Substantia nigra (tissue), 51 donors: ENCODE measurements at places on chromosomes 7 and 10.

DNA sequence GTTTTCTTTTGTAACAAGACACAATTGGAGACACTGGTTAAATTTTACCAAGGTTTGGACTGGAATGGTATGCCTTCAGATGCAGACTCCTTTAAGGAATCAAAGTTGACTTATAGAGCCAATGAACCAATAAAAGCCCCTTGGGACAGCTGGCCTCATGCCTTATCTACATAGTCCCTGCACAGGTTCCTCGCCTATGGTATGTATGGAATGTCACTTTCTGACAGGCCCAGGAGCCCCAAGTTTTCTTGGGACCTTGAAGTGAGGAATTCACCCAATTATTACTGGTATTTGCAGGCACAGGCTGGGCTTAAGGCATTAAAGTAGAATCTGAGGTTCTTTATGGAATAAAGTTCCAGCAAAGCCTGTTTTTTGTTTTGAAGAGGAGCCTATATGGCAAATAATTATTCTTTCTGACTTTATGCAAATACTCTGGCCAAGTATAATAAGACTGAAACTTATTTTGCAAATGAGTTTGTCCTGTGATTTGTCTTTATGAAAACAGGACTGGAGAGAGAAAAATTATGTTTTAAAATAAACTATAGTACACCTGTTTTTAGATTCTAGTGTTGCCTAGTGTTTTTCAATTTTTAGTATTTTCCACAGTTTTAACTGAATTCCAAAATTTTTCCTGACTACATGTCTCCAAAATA is 24.1 kb upstream of the DNMBP start:
- DNase-seq = no peak

DNA sequence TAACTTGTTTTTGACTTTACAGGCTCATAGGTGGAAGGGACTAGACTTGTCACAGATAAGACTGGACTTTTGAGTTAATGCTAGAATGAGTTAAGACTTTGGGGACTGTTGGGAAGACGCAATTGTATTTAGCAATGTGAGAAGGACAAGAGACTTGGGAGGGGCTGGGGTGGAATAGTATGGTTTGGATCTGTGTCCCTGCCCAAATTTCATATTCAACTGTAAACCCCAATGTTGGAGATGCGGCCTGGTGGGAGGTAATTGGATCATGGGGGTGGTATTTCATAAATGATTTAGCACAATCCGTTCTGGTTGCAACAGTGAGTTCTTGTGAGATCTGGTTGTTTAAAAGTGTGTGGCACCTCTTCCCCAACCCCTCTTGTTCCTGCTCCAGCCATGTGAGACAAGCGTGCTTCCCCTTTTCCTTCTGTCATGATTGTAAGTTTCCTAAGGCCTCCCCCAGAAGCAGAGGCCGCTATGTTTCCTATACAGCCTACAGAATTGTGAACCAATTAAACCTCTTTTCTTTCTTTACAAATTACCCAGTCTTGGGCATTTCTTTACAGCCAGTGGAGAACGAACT is 22.6 kb downstream of the RNF216 start:
- no peak for DNase-seq

- no peak for DNase-seq
Observed at GRCh38 chr7:45670227-45670626, 96.1 kb downstream of the ADCY1 start.

GRCh38 chr7:81707966-81708365 is 61.9 kb downstream of the HGF start:
- DNase-seq = no peak

GRCh38 chr10:725786-726185 is 36.3 kb upstream of the DIP2C start:
- DNase-seq = no peak

- no peak for DNase-seq
Observed at GRCh38 chr10:107103174-107104025, 61.1 kb downstream of the SORCS1 start.

DNA sequence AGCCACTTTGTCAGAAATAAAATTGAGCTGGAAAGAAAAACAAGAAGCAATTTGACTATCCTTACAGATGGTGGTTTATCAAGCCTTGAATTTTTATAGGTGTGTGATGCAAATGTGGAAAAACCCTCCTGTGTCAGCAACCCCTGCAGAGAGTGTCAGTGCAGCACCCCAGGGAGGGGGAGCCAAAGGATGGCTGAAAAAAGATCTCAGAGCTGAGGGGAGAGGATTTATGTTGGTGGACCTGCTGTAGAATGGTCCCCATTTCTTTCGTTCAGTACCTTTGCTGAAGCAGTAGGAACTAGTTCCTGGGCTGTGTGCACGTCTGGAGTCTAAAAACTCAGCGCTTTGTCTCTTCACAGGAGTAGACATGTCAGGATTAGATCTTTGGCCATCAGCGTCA is 239.0 kb downstream of the PHTF2 start:
- DNase-seq = no peak

- no peak for DNase-seq
Observed at GRCh38 chr7:149292462-149292823, 30.4 kb downstream of the ZNF783 start.

DNA sequence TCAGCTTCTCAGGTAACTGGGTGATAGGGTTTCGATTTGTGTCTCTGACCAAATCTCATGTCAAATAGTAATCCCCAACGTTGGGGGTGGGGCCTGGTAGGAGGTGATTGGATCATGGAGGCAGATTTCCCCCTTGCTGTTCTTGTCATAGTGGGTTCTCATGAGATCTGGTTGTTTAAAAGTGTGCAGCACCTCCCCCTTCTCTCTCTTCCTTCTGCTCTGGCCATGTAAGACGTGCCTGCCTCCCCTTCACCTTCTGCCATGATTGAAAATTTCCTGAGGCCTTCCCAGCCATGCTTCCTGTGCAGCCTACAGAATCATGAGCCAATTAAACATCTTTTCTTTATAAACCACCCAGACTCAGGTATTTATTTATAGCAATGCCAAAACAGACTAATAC is 21.9 kb upstream of the SMURF1 start:
- DNase-seq = no peak

GRCh38 chr10:110843031-110843430 is 28.7 kb upstream of the PDCD4 start:
- DNase-seq = no peak

DNA sequence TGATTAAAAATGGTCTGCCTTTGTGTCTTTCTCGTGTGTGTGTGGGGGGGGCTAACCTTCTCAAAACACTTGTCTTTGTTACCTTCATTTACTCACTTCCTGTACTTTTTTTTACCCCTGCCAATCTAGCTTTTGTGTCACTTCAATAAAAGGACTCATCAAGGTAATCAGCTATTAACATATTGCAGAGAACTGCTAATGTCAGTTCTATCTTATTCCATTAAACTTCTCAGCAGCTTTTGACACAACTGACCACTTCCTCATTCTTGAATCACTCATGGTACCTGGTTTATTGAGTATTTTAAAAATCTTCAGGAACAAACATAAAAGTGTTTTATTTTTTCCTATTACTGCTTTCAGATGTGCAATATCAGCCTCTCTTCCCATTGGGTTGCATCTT is 59.8 kb downstream of the SLC25A40 start:
- no peak for DNase-seq

GRCh38 chr7:131335639-131336381 is 8.1 kb downstream of the MKLN1 start:
- no peak for DNase-seq

DNA sequence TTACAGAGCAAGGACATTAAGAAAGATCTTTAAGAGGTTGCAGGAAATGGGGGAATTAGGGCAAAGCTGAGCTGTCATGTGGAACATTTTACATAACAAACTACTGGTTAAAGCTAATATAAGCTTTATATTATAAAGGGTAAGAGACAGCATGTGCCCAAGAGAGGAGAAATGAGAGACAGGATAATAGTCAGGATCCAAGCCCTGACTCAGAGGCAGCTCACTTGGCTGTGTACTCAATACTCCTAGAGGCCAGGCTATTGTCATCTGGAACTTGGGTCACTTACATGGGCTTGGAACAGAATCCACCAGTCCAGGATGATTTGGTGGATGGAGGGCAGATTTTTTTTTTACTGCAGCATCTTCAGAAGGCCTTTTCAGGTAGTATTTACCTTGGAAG is 418.6 kb upstream of the ZMIZ1 start:
- DNase-seq = no peak

GRCh38 chr7:80771523-80771922 is 133.1 kb downstream of the CD36 start:
- no peak for DNase-seq

- no peak for DNase-seq
Observed at GRCh38 chr7:134533288-134533771, 6.0 kb downstream of the AKR1B10 start.

- peak; percentile 43 for DNase-seq
Observed at GRCh38 chr10:112951359-112952281, 1.6 kb downstream of the TCF7L2 start.

DNA sequence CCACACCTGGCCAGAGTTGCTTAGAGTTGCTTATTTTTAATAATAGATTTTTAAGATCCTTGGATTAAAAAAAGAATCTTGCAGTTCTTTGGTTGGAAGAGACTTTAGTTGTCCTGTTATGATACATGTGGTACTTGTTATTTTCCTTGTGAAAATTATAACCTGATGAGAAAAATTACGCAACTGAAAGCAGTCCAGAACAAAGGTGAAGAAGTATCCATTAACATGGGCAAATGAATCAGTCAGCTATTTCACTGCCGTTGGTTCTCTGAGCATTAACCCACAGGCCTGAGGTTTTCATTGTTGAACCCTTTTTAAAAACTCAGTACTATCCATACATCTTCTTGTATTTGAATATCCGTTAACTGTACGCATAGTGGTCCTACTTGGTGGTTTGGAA is 68.2 kb downstream of the GALNT11 start:
- no peak for DNase-seq

DNA sequence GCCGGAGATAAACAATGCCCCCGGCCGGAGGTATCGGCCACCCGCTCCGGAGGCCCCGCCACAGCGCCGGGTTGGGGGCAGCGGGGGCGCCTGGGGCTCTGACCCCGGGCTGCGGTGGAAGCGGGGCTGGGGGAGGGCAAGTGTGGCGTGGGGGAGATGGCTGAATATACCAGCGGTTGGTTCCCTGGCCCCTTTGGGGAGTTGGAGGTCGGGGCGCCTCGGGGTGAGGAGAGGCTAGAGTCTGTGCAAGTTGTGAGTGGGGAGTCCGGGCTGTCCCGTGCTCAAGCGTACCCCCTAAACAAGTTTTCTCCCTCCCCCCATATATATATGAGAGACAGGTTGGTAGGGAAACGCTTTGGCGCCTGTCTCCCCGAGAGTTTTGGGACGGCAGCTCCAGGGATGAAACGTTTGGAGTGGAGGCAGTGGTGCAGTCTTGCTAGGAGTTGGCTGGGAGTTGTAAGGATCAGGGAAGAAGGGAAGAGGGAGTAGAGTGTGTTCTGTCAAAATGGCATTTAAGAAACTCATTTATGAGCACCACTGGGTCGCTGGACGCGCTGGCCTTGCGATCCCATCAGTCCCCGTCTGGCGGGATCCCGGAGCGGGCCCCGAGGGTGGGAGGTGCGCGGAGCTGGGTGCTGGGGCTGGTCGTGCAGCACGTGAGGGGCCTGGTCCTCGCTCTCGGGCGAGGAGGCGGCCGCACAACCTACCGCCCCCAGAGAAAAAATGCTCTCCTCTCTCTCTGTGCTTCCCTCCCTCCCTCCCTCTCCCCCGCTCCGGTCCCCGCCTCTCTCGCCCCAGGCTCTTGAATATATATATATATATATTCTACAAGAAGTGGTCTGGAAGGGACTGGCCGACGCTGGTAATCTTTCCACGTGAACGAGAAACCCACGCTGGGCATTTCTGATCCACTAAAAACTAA is 1.1 kb downstream of the TET1 start:
- DNase-seq = peak; percentile 3

GRCh38 chr7:87322912-87323311 is 22.6 kb upstream of the CROT start:
- no peak for DNase-seq

- DNase-seq = no peak
Observed at GRCh38 chr7:69858471-69858870, 260.2 kb downstream of the AUTS2 start.

DNA sequence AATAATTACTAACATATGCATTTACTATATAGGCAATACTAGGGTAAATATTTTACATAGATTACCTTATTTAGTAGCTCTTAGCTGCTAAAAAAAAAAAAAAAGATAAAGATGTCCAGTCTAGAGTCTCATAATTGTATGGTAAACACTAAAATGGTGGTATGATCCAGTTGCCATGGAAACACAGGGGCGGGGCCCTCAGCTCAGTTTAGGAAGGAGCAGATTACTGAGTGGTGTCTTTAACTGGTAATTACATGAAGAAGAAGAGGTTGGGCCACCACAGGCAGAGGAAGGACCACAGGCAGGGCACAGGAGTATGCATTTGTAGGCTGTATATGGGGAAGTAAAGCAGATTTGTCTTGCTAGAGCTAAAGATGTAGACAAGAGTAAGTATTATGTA is 43.7 kb downstream of the ITGB8 start:
- DNase-seq = no peak

- DNase-seq = no peak
Observed at GRCh38 chr10:29635711-29636144, 957 bp upstream of the SVIL start.

GRCh38 chr10:58480321-58480720 is 32.4 kb upstream of the BICC1 start:
- DNase-seq = no peak

DNA sequence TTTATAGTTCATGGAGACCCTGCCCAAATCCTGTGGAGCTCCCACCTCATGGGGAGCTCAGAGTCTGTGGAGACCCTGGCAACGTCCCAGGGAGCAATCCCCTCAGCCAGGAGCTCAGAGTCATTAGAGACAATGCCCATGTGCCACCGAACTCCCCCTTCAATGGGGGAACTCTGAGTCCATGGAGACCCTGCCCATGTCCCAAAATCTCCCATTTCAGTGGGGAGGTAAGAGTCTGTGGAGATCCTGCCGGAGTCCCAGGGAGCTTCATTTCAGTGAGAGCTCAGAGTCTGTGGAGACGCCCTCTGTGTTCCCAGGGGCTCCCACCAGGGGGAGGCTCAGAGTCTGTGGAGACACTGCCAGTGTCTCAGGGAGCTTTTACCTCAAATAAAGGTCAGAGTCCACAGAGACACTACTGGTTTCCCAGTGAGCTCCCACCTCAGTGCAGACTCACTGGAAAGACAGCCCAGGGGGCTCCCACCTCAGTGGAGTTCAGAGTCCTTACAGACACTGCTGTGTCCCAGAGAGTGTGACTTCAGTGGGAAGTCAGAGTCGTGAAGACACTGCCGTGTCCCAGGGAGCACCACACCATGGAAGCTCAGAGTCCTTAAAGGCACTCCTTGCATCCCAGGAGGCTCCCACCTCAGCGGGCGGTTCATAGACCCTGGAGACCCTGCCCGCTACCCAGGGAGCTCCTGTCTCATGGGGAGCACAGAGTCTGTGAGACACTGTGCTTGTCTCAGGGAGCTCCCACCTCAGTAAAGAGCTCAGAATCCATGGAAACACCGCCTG is 5.0 kb downstream of the MYO1G start:
- no peak for DNase-seq
